ENCODE measurements at places on chromosomes 16 and 17. TPM values are rescaled to one million over a fixed set of nuclear protein-coding genes. Genes with fewer than 3 reads are reported as not detected.
A peak's percentile ranks its signal among the peaks of the same experiment; 100 is the strongest.

GRCh38 chr17:43615330-43616028 lies 46.2 kb downstream of the MEOX1 start:
- no peak for DNase-seq

DNA sequence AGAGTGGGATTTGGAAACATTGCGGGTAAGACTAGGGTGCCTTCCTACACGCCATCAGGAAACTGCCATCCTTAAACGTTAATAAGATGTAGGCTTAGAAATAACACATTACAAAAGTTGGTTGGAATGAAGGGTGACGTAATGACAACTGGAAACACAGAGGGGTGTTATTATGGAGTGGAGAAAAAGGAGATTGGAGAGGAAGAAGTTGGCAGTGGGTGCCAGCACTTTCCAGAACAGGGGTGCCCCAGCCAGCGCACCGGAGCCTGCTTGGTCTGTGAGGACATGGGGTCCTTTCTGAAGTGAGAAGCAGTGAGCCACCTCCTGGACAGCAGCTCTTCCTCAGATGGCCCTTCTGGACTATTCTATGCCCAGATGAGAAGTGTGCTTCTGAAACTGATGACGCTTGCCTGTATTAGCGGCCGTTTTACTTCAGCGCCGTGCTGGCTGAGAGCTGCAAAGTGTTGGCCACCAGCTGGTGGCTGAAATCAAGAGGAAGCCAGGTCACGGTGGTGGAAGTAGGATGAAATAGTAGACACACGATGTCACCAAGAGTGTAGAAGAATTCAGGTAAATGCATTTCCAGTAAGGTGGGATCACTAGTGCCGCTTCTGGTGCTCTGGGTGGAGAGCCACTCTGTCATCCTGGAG lies 244.8 kb downstream of the NTN1 start:
- DNase-seq, result no peak

GRCh38 chr17:79441356-79442160 lies 169.3 kb downstream of the RBFOX3 start:
- no peak for DNase-seq

DNA sequence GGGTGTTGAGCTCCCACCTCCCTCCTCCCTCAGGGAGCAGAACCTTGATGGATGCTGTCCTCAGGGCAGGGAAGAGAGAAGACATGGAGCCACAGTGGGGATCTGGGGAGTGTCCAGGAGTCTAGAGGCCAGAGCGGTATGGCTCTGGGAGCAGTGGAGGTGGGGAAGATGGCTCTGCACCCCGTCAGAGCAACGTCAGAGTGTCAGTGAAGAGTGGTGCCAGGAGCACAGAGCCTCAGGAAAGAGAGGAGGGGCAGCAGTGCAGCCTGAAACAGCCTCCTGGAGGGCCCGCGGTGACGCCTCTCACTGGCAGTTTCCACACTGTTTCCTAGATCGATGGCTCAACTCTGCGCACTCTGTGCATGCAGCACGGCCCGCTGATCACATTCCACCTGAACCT lies 23.2 kb upstream of the SLC5A11 start:
- no peak for DNase-seq

DNA sequence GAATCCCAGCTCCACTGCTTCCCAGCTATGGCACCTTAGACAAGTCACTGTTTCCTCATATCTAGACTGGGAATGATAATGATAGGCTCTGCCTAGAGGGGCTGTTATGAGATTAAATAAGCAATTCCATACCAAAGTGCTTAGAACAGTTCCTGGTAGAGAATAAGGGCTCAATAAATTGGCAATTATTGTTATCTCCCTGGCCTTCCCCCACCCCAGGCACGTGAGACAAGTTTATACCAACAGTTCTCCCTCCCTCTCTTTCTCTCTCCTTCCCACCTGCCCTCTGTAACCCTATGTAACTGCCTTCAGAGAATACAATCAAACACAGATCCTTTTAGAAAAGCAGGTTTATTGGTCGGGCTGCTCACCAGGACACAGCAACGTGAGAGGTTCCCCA lies 13.9 kb upstream of the STAT3 start:
- no peak for DNase-seq

GRCh38 chr17:77593081-77593480 lies 365.4 kb upstream of the TNRC6C start:
- DNase-seq, result no peak

DNA sequence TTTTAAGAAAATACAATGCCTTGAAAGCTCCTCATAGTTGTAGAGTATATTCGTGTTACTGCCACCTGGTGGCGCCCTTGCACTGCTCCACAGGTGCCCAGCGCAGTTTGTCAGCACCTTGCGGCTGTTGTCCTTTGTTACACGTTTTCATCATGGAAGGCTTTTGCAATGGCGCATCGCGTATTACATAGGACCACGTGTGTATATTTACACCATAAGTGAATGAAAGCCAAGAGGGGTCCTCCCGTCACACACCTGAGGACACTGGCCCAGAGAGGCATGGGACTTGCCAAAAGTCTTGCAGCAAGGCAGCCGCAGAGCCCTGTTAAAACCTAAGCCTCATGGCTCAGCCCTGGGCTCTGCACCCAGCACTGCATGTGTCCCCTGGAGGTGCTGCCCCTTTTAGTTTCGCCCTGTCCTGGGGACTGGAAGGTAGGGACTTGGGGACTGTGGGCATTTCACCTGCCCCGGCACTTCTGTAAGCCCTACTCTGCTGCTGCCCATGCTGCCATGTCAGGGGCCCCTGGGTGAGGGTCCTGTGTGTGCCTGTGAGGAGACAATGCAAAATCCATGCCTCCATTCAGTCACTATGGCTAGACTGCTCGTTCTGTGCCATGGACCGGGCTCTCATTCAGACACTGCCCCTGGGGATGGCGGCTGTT lies 24.3 kb downstream of the POLR3E start:
- peak; percentile 85 for DNase-seq

- DNase-seq, result no peak
These were observed 4.7 kb downstream of the PRR29 start for GRCh38 chr17:64002658-64003525.

DNA sequence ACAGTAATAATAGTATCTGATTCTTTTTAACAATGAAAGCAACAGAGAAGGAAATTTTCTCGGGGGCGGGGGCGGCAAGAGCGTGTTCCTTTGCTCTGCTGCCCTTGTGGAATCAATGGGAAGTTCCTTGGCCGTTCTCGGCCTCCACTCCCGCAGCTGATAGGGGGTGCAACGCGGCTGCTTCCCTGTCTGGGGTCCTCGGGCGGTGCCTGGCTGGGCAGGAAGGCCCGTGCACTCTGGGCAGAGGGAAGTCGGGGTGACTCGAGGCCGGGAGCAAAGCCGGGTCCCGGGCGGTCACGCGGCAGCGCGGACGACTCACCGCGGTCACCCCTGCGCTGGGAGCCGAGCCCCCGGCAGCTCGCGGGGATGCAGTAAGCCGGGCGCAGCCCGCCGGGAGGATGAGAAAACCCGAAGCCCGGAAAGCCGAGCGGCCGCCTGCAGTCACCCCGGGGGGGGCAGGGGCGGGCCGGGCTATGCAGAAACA lies 2.5 kb downstream of the TUBB3 start:
- DNase-seq, result no peak

- no peak for DNase-seq
These were observed 31.0 kb downstream of the MBTPS1 start for GRCh38 chr16:84085773-84086172.

Gene TOM1L1
- total RNA-seq, result 15.0 TPM

Gene GINS2
- total RNA-seq, result 23.2 TPM

Gene TBC1D3K
- total RNA-seq, result not detected

Gene CHD9NB
- total RNA-seq, result 0.42 TPM

Gene ACD
- total RNA-seq, result 15.3 TPM

Gene SDR42E1
- total RNA-seq, result 6.0 TPM

Gene ASPHD1
- total RNA-seq, result 0.09 TPM

Gene ALOX12B
- 0.42 TPM for total RNA-seq
